RWPE2 (cell line): ENCODE measurements at places on chromosomes 1 and 21.

GRCh38 chr1:23101101-23101827, 67.4 kb downstream of the LUZP1 start:
- no peak for DNase-seq

DNA sequence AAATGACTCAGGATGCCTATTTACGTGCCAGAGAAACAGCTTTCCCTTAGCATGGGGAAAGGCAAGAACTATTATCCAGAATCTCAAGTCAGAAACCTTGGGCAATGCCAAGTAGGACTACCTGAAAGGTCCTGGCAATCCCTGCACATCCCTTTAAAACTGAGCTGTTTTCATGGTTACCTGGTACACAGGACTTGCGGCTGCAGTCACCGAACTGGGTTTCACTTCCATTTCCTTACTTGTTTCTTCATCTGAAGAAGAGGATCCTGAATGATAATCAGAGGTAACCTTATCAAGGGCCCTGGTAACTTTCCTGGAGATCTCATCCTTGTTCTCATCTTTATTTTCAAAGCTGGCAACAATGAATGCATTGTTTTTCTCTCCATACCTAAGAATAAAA, 14.3 kb downstream of the BTG3 start:
- DNase-seq: no peak

DNA sequence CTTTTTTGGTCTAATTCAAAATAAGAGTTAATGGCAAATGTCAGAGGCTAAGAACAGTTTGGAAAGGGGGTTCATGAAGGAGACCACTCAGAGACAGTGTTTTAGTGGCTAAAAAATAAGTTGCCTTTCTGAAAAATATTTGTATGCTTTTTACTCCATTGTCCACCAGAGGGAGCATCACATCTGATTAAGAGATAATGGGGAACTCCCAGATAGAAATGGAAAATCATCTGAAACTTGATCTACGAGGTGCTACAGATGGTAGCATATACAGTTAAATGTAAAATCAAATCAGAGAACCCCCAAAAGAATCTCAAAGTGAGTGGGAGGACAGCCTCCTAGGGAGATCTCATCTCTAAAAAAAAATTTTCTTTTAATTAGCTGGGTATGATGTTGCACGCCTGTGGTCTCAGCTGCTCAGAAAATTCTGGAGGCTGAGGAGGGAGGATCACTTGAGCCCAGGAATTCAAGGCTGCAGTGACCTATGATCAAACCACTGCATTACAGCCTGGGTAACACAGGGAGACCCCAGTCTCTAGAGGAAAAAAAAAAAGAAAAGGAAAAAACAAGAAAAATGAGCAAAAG, 9.7 kb downstream of the SMYD3 start:
- no peak for DNase-seq

- DNase-seq: no peak
These were observed 1.8 kb downstream of the MRPS21 start for GRCh38 chr1:150295476-150295875.

DNA sequence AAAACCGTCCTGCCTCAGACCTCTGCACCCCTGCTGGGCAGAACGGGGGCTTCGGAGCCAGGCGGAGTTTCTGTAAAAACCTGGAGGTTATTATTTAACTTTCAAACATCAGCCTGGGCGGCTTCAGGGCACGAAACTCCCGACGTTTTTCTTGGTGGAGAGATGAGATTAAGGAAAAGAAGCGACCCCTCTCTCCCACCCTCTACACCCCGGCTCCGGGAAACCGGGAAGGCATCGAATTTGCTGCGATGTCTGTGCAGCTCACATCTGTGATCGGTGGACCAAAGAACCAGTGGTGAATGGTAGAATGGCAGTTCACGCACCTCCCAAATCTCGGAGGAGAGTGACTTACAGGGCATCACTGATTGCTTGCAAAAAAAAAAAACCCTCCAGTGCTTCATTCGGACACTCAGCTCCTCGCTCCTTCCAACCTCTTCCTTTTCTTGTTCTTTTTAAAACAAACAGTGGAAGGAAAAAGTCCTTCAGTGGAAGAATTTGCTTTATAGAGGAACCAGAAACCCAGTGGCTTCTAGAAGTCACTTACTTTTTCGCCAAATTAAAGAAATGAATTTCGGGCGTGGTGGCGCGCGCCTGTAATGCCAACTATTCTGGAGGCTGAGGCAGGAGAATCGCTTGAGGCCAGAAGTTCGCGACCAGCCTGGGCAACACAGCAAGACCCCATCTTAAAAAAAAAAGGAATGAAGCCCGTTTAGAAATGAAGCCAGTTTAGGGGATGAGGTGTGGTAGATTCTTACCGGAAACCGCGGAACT, 884 bp downstream of the PHACTR4 start:
- DNase-seq: no peak

DNA sequence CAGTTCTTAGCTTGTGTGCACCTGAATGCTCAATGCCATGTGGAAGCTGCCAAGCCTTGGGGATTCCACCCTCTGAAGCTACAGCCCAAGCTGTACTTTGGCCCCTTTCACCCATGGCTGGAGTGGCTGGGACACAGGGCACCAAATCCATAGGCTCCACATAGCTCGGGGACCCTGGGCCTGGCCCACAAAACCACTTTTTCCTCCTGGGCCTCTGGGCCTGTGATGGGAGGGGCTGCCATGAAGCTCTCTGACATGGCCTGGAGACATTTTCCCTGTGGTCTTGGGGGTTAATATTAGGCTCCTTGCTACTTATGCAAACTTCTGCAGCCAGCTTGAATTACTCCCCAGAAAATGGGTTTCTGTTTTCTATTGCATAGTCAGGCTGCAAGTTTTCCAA, 579.9 kb downstream of the MATN1 start:
- no peak for DNase-seq

DNA sequence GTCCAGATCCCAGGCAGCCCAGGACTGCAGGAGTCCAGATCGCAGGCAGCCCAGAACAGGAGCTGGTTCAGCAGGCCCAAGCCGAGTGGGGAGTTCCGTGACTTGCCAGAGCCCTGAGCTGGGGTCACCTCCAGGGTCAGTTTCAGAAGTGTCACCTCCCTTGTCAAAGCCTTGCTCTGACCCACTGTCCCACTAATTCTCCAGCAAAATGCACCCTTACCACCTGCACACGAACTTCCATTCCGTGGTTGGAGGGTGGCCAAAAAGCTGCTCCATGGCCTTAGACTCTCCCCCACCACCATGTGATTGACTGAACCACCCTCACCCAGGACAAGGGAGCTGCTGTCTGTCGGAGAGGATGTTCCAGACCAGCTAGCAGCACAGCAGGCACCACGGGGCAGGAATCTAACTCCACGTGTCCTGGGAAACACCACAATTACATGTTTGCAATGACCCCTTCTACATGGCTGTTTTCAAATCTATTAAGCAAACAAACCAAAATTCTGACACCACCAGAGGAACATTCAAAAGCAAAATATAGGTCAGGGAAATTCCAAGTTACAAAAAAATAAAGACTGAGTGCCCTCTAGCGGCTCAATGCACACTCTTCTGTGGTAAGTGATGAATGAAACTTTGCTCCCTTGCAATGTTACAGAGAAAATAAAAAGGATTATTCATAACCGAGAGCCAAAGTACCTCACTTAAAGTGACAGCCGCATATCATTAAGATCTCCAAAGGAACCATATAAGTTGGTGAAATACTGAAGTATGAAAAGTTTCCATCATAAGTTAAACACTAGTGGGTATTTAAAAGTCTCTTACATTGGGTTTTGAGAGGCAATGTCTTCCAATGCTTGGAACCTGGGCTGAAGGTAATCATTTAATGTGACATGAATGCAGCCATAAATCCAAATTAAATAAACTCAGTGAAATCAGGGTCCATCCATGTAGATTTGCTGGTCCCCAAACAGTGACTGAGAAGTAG, 76.3 kb downstream of the NPHP4 start:
- DNase-seq: no peak

DNA sequence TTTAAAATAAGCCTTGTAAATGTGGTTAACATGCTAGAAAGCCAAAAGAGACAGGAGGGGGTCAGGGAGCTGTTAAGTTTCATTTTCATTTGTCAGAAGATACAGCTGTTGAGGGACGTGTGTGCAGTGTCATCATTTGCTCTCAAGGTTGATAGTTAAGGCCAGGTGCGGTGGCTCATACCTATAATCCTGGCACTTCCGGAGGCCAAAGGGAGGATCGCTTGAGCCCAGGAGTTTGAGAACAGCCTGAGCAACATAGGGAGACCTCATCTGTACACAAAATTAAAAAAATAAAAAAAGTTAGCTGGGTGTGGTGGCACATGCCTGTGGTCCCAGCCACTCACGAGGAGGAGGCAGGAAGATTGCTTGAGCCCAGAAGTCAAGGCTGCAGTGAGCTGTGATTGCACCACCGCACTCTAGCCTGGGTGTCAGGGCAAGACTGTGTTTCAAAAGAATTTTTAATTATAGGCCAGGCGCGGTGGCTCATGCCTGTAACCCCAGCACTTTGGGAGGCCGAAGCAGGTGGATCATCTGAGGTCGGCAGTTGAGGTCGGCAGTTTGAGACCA, 22.7 kb downstream of the ZBTB8OS start:
- DNase-seq: no peak

DNA sequence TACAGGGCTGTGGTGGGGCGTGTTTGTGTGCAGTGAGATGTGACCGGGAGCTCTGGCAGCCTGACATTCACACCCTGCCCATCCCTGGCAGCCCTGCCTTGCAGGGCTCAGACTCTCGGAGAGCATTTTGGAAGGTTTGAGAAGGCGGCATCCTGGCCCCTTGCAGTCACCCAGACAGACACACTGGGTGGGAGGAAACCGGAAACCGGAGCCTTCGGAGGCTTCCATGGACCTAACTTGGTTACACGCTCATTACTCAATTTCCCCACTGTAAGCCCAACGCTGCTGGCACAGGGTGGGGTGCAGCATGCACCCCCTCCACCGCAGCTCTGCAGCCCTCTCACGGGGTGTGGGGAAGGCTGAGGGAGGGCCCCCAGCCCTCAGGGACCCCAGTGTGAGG, 22.2 kb upstream of the RSPO1 start:
- no peak for DNase-seq

GRCh38 chr1:117642963-117643362, 37.1 kb downstream of the TENT5C start:
- DNase-seq: no peak

DNA sequence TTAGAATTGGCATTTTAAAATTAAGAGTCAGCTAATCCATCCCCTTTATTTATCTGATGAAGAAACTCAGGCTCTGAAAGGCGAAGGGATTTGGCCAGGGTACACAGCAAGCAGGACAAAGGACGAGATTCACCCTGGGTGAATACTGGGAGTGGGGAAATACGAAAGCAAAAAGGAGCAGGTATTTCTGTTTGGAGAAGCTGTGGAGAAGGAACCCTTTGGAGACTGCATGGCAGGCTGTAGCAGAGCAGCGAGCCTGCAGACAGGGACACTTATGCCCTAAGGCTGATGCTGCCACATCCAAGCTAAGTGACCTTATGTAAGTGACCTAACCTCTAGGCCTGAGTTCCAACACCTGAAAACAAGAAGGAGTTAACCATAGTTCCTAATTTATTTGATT, 207.2 kb upstream of the C1orf87 start:
- DNase-seq: no peak

DNA sequence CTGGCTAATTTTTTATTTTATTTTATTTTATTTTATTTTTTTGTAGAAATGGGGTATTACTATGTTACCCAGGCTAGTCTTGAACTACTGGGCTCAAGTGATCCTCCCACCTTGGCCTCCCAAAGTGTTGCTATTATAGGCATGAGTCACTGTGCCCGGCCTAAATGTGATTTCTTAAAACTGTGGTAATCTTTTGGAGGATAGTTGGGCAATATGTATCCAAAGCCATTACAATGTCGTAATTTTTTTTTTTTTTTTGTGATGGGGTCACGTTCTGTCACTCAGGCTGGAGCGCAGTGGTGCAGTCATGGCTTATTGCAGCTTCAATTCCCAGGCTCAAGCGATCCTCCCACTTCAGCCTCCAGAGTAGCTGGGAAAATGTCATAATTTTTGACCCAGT, 14.2 kb downstream of the ETV3L start:
- DNase-seq: no peak

GRCh38 chr1:89598450-89599331, 34.2 kb upstream of the LRRC8C start:
- DNase-seq: no peak

GRCh38 chr1:106584676-106585075, 471.8 kb upstream of the PRMT6 start:
- no peak for DNase-seq

DNA sequence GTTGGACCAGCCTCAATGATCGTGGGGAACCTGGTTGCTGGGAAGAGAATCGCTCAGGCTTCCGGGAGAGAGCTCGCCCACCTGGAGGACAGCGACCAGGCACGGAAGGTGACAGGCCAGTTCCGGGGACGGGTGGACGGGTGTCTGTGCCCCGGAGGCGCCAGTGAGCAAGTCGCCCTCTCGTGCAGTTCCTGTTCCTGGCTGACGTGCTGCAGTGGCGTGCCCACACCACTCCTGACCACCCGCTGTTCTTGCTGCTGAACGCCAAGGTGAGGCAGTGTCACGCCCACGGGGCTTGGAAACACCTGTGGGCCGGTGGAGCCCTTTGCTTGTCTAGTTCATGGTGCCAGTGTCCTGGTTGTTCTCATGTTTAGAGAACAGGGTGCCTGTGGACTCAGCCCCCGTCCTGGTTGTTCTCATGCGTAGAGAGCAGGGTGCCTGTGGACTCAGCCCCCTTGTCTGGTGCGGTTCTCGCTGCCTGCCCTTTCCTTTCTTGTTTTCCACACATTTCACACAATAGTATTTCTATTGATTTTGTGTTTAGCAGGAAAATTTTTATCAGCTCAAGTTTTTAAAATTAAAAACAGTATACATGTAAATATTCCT, 53.1 kb downstream of the S100B start:
- DNase-seq: no peak

DNA sequence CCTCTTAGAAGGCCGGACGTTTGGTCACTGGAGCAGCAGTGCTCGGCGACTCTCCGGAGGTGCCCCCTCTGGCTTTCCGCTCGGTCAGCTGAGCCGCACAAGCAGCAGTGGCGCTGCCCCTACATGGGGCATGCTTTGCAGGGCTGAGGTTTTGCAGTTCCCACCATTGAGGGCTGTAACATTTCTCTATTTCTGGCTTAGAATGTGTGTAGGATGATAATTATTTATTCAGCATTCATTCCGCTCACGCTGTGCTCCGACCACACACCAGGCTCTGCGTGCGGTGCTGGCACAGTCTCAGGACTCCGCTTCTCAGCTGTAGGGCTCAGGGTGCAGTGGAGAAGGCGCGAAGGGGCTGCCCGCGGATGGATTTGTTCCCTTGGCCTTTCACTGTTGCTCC, 119.5 kb downstream of the PCBP3 start:
- DNase-seq: no peak

GRCh38 chr21:27769763-27770162, 802.9 kb upstream of the ADAMTS5 start:
- no peak for DNase-seq

GRCh38 chr1:110475362-110476027, 24.5 kb downstream of the PROK1 start:
- DNase-seq: no peak

GRCh38 chr1:32742956-32743355, 40.4 kb upstream of the SYNC start:
- DNase-seq: no peak
